CD4-positive, alpha-beta memory T cell (primary cell): ENCODE measurements at places on chromosomes 2 and 18. TPM values are rescaled to one million over a fixed set of nuclear protein-coding genes. Genes with fewer than 3 reads are reported as not detected.
A peak's percentile ranks its signal among the peaks of the same experiment; 100 is the strongest.

HDLBP gene
- total RNA-seq = 183 TPM

- no peaks in the 10 kb centered on the region for H3K27me3 ChIP-seq
- no peak overlapping the region for H3K4me3 ChIP-seq
Measured at GRCh38 chr18:67143028-67143427, 373.5 kb downstream of the DSEL start.

GRCh38 chr2:226030788-226031646 lies 631.5 kb downstream of the NYAP2 start:
- H3K27ac ChIP-seq = no peak overlapping the region
- DNase-seq = no peak
- H3K4me1 ChIP-seq = no peaks in the 10 kb centered on the region
- no peaks in the 10 kb centered on the region for H3K36me3 ChIP-seq
- no peak overlapping the region for H3K4me3 ChIP-seq

- H3K4me1 ChIP-seq = no peaks in the 10 kb centered on the region
- H3K27me3 ChIP-seq = no peaks in the 10 kb centered on the region
- no peaks in the 10 kb centered on the region for H3K36me3 ChIP-seq
Measured at GRCh38 chr18:56451188-56451587, 187.2 kb downstream of the TXNL1 start.

- no peaks in the 10 kb centered on the region for H3K36me3 ChIP-seq
- no peak overlapping the region for H3K27ac ChIP-seq
- no peak for DNase-seq
- H3K4me1 ChIP-seq = no peaks in the 10 kb centered on the region
Measured at GRCh38 chr2:227052879-227053278, 111.1 kb downstream of the COL4A4 start.

DNA sequence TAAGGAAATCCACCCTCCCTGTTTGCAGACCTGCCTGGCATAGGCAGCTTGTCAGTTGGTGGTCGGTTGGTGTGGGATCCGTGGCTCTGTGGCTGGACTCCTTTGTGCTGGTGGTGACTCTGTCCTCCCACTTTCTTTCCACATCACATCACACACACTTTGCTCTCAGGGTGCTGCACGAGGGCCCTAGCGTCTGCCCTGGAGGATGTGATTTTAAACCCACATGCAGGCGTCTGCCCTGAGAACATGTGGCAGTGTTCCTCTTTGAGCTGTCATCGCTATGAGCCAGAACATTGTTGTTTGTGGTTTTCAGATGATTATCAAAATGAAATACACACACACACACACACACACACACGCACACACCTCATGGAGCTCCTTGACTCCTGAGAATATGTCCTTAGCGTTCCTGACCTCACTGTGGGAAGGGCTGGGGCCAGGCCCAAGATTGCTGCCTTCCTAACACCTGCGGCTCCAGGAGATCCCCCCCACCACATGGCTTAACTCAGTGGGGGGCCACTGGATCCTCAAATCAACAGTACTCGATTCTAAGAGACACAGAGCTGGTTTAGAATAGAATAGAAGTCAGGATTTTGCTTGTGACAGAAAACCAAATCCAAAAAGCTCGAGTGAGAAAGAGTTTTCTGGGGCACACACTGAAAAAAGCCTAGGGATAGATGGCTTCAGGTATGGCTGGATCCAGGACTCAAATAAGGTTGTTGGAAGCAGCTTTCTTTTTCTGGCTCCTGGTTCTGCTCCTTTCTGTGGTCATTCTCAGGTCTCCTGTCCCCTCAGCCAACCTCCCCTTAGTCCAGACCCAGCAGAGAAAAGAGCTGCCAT lies 54.8 kb downstream of the RTP5 start:
- no peaks in the 10 kb centered on the region for H3K4me1 ChIP-seq
- no peak overlapping the region for H3K27ac ChIP-seq
- DNase-seq = no peak
- H3K4me3 ChIP-seq = no peak overlapping the region
- no peaks in the 10 kb centered on the region for H3K36me3 ChIP-seq

DNA sequence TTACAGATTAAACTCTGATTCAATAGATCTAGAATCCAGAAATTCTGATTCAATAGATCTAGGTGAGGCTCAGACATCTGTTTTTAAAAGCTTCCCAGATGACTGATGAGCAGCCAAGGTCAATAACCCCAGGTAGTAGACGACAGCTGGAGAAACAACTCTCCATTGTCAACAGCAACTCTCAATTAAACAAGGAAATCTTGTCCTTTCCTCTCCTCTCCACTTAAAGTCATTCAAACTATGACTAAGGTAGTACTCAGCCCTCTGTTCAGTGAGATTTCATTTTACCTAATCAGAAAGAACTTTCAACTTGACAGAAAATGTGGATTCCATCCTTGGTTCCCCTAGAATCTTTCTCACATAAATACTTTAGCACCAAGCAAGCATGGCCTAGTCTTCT lies 94.6 kb upstream of the SCG2 start:
- H3K27ac ChIP-seq = no peak overlapping the region
- DNase-seq = no peak
- no peak overlapping the region for H3K4me3 ChIP-seq
- no peaks in the 10 kb centered on the region for H3K4me1 ChIP-seq
- H3K36me3 ChIP-seq = no peaks in the 10 kb centered on the region
- H3K27me3 ChIP-seq = no peaks in the 10 kb centered on the region

- H3K36me3 ChIP-seq = no peaks in the 10 kb centered on the region
- H3K4me3 ChIP-seq = no peak overlapping the region
- no peaks in the 10 kb centered on the region for H3K27me3 ChIP-seq
- H3K27ac ChIP-seq = no peak overlapping the region
Measured at GRCh38 chr18:5464251-5464650, 79.5 kb downstream of the EPB41L3 start.

DNA sequence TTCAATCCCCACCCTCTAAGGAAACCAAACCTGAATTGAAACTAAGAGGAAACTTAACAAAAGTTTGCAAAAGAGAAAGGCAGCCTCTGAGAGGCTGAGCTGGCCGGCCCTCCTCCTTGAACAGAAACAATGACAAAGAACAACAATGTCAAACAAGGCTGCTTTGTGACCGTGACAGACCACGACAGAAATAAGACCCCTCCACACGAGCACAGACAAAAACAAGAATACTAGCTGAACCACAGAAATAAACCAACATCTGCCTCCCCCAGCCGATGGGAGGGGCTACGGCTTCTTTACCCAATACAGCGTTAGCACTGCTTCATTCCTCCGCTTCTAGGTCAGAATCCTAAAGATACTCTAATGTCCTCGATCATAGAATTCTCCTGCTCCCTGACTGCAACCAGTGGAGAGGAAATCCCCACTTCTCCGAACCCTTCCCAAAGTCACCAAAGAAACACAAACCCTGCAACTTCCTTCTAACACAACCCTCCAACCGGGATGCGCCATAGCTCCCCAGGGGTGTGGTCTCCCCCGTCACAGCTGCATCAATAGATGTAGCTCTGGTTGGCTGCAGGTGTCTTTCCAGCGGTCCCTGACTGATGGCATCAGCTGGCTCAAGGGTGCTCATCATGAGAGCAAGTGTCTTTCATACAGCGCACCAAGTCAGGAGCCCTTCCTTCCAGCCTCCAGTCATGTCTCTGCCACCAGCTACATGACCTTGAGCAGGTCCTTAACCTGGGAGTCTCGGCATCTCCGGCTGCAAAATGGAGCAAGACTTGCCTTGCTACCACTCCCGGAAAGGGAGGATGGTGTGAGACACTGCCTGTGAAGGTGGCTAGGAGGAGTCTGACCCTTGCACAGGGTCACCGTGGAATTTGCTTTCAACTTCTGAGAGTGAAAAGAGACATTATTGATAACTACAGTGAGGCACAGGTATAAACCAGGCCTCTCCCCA lies 198.6 kb downstream of the HAUS1 start:
- DNase-seq = no peak
- H3K4me1 ChIP-seq = no peaks in the 10 kb centered on the region
- H3K36me3 ChIP-seq = no peaks in the 10 kb centered on the region
- H3K4me3 ChIP-seq = no peak overlapping the region
- H3K27ac ChIP-seq = no peak overlapping the region
- no peaks in the 10 kb centered on the region for H3K27me3 ChIP-seq

DNA sequence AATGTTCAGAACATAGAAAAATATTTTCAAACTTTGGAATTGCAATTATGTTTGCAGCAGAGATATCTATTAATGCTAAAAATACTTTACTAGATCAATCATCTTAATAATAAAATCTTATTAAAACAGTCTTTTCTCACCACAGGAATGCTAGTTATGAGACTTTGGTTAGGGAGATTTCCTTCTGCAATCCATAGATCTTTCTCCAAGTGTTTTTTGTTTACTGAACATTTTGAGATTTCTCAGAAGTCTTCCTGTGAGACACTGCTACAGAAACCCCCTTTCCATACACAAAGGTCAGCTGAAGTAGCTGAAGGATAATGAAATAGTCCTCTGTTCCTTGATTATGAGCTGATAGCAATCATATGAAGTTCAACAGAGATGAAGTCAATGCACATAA lies 59.4 kb upstream of the RAPH1 start:
- H3K27me3 ChIP-seq = no peaks in the 10 kb centered on the region
- no peaks in the 10 kb centered on the region for H3K36me3 ChIP-seq
- no peak for DNase-seq
- no peak overlapping the region for H3K27ac ChIP-seq

DNA sequence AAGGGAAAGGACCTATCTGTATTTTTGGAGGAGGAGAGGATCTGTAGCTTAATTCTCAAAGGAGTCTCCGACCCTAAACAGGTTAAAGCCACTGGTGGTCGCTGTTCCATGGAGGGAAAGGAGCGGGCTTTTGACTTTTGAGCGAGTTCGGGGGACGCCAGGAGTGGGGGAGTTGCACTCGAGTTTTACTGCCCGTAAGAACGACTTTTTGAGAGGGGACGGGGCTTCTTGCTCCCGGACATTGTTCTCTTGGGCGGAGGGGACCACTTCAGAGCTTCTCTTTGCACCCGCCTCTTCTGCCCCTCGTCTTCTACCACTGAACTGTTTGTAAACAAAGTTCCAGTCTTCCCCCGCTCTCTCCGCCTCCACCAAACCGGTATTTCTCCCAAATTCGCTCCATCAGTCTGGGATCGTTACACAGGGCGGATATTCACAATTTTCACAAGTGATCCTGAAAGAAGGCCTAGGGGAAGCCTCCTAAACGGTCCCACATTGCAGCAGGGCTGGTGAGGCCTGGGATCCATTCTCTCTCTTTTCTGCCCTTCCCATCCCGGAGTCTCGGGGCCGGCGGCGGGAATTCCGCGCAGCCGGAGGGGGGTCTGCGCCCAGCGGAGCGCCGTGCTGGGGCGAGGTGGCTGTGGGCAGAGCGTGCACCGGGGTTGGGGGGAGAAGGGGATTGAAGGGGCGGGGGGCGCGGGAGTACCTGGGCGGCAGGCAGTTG lies 6.6 kb downstream of the DLX2 start:
- H3K27me3 ChIP-seq = peaks cover 97% of the 10 kb centered on the region
- no peaks in the 10 kb centered on the region for H3K36me3 ChIP-seq
- peak overlapping the region; percentile 8 for H3K4me3 ChIP-seq
- no peak overlapping the region for H3K27ac ChIP-seq

- H3K4me1 ChIP-seq = no peaks in the 10 kb centered on the region
- DNase-seq = no peak
- no peaks in the 10 kb centered on the region for H3K27me3 ChIP-seq
- H3K36me3 ChIP-seq = no peaks in the 10 kb centered on the region
- no peak overlapping the region for H3K27ac ChIP-seq
- H3K4me3 ChIP-seq = no peak overlapping the region
Measured at GRCh38 chr18:5534845-5535244, 9.0 kb downstream of the EPB41L3 start.
